ENCODE measurements at places on chromosomes 7 and 10.

DNA sequence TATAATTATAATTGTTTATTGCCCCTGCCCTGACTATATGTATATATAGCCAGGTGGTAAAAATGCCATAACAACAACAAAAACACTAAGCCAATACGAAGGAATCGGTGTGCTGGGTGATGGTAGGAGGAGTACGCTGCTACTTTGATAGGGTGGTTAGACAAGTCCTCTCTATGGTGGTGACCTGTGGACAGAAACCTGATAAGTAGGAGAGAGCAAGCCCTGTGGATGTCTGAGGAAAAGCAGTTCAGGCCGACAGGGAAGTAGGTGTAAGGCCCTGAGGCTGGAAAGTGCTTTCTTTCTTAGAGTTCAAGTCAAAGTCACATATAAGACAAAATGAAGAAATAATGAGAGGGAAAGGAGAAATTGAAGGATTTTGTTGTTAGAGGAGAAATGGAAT is 823.8 kb upstream of the CELF2 start:
- DNase-seq, result no peak

DNA sequence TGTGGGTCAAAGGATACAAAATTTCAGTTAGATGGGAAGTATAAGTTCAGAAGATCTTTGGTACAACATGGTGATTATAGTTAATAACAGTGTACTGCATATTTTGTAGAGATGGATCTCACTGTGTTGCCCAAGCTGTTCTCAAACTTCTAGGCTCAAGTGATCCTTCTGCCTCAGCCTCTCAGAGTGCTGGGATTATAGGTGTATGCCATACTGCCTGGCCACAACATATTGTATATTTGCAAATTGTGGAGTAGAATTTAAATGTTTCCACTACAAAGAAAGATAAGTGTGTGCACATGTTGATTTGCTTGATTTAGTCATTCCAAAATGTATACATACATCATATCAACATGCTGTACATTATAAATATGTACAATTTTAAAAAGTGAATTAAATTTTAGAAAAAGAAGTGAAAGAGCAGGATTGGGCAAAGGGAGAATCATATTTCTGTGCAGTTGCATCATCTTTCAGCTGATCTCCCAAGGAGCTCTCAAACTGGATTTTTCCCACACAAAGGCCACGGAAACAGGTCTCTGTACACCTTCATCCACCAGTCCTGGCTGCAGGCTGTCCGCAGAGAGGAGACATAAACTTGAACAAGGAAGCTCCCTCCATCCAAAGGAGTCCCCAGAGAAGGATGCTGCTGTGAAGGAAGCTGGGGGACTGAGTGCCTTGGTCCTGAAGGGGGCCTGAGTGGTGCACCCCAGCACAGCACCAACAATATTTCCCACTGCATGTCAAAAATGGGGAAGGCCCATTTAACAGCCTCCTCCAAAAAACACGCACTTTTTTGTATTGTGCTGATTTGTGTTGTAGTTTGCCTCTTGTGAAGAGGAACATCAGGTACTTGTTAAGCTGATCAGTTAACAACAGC is 217.1 kb upstream of the GHITM start:
- no peak for DNase-seq

- no peak for DNase-seq
Observed at GRCh38 chr10:124044143-124044862, 49.1 kb downstream of the CHST15 start.

DNA sequence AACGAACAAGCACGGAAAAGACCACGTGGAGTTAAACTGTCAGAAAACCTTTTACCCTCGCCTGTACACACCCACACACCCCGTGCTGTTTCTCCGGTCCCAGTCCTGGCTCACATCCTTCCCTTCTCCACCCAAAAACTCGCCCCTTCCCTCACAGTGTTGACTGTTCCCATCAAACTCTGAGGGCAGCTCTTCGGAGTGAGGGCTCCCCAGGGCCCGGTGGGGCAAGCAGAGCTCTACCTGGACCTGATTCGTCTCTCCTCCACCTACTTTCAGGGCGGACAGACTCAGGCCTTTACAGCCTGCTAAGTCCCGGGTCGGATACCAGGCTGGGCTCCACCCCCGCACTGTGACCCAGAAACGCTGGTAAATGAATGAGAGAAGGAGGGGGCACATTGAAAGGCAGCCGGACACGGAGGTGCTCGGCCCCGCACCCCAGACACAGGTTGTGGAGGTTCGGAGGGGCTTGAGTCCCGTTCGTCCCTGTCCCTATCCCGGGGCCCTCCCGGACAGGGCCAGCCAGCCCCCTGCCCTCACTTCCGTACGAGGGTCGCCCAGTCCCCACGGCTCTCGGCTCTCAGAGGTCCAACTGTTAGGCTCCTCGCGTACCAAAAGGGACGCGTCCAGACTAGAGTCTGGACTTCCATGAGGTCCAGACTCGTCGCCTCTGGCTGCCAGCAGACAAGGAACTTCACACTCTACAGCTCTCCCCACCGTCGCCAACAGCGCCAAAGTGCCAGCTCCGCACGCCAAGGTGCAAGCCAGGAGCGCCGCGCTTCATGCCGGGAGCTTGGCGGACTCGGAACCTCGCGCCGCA is 31.7 kb upstream of the ASL start:
- DNase-seq, result peak; percentile 46

GRCh38 chr10:4281190-4281825 is 496.3 kb upstream of the KLF6 start:
- DNase-seq, result no peak

DNA sequence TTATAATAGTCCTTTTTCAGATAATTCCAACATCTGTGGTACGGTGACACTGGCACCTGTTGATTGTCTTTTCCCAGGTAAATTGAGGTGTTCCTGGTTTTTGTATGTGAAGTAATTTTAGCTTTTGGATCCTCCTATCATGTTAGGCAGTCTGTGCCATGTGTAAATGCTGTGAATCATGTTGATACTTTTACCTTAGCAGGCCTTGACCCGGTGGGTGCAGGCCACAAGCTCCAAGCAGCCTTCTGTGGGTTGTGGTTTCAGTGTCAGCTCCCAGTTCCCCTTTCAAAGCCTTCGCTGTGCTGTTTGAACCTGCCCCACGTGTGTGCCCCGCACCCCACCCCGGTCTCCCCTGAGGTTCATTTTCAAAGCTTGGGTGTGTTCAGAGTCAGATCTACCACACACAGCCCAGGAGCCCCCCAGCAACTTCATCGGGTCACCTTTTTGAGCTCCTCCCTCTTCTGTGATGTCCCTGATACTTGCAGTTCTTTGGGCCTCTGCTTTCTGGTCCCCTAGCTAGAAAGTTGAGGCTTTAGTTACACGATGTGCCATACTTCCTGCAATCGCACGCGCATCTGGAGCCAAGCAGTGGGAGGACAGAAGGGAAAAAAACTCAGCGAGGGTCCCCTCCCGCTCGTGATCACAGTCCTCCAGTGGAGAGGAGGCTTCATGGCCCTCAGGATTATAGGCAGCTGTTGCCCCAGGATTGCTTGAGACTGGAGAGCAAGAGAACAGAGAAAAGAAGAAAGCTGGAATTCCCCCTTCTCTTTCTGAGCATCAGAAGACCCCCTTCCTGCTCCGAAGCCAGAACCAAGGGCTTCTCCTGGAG is 8.7 kb upstream of the BHLHA15 start:
- peak; percentile 81 for DNase-seq

DNA sequence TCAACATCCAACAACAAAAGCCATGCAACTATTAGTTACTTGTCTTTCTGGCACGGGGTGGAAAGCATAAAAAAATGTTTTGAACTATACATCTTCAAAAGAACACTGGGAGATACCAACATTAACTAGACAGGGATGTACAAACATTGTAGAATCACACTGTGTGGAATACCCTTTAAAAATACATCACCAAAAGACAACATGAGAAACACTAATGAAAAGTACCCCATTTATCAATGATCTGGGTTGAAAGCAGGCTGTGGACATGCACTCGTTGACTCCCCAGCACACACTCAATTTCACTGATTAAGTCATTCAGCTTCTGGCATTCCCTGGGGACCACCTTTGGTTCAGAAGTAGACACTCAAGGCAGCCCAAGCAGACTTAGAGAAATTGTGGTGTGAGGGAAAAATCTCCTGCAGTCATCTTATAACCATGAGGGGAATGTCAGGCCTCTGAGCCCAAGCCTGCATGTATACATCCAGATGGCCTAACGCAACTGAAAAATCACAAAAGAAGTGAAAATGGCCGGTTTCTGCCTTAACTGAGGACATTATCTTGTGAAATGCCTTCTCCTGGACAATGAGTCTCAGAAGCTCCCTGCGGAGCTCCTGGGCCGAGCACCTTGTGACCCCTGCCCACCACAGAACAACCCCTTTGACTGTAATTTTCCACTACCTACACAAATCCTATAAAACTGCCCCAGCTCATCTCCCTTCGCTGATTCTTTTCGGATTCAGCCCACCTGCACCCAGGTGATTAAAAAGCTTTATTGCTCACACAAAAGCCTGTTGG is 53.0 kb downstream of the CACUL1 start:
- DNase-seq, result no peak

- no peak for DNase-seq
Observed at GRCh38 chr10:15333909-15334649, 37.0 kb downstream of the FAM171A1 start.

- no peak for DNase-seq
Observed at GRCh38 chr10:32938554-32939061, 19.4 kb downstream of the ITGB1 start.

- DNase-seq, result no peak
Observed at GRCh38 chr10:70119197-70119596, 13.4 kb downstream of the AIFM2 start.

DNA sequence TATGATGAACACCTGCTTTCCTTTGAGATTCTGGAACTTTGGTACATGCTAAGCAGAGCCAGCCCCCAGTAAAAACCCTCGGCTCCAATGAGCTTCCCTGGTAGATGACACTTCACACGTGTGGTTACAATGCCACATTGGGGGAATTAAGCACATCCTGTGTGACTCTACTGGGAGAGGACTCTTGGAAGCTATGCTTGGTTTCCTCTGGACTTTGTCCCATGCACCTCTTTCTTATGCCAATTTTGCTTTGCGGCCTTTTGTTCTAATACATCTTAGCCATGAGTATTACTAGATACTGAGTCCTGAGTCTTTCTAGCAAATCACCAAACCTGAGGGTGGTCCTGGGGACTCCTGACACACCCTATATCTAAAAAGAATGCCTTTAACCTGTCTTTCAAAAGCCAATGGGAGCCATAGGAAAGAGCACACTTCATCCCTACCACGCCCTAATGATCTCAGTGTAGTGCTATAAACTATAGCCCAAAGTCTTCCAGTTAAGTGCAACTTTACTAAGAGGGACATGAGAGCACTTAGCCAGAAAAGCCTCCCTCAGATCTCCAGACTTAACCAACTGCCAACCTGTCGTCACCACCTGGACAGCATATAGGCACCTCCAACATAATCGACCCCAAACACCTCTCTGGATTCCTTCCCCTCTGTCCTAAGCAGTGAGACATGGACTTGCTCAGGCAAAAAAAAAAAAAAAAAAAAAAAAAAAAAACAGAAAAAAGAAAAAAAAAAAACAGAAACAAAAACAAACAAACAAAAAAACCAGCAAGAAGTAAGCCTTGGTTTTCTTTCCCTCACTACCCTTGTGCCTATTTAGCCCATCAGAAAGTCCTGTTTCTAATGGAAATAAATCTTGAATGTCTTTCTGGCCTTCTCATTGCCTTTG is 37.4 kb downstream of the CCDC6 start:
- no peak for DNase-seq

GRCh38 chr10:52568309-52568708 is 204.3 kb downstream of the MBL2 start:
- no peak for DNase-seq

- no peak for DNase-seq
Observed at GRCh38 chr7:128211626-128212025, 29.5 kb upstream of the LEP start.

DNA sequence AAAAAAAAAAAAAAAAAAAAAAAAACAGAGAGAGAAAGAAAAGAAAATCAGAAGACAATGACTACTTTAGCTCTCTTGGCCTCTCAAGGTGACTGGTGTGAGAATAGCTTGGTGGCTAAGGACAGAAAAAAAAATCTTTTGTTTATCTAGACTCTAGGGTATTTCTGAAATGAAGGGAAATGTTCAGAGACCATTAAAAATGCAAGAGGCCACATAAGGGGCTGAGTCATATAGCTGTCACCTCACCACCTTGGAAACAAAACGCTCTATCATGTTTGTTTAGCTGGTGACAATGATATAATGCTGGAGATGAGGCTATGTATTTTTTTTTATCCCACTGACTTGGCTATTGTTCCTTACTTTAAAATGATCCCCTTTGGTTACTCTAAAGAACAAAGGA is 287.0 kb upstream of the CDC14C start:
- DNase-seq, result no peak

DNA sequence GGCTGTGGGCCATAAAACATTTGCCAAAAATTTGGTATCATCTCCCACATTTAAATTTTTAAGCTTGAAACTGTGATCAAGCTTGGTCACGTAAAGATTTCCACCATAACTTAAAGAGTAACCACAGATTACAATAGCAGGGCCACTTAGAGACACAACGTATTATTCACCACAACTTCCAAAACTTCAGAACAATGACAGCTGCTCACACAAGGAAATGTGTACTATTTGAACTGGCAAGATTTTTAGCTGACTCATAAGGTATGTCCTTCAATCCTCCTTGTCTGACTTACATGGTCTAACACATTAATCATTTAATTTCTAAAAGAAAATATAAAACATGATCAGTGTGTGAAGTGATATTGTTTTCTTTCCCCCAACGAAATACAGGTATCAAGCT is 234.5 kb downstream of the PARD3 start:
- DNase-seq, result no peak

DNA sequence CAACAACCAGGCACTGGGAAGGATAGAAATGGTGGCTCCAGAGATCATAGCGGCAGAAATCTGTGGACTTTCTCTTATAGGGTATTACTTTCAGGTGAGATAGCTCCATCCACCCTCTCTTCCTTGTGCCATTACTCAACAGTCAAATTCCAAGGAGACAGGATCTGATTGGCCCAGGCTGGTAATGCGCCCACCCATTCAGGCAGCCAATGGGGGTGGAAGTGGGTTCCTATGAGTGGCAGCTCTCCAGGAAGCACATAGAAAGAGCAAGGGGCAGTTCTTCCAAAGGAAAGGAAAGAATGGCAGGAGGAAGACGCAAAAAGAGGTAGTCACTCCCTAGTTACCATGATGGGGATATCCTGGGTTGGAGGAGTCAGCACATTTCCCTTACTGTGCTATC is 94.4 kb downstream of the STRA8 start:
- no peak for DNase-seq

DNA sequence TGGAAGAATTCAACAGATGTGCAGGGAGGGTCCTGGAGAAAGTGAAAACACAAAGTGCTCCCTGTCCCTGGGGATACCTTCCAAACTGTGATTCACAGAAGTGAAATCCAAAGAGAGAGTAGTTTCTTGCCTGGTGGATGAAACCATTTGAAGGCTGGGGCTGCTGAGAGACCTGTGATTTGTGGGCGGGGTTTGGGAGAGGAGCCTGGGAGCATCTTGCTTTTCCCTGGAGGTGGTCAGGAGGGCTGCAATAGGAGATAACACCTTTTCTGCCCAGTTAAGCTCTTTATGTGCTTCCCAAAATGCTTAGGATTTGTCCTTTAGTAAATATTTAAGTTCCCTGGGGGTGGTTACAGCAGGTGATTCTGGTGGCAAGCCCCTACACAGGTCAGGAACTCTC is 105.3 kb upstream of the TPK1 start:
- no peak for DNase-seq

DNA sequence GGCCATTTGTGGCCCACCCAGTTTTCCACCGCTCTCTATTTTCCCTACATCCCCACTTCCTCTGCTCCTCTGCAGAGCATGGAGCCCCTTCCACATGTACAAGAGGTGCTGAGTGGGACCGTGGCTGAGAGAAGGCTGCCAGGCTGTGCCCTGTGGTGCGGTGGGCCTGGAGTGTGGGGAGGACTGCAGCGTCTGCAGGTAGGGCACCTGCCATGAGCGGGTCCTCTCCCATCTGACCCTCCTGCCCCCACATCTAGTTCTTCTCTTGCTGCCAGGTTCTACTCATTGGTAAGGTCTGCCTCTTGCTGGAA is 145.6 kb upstream of the FAM20C start:
- no peak for DNase-seq
